ENCODE measurements at places on chromosomes 4 and X.

- no peak for DNase-seq
Observed at GRCh38 chr4:148737061-148737770, 295.0 kb upstream of the NR3C2 start.

DNA sequence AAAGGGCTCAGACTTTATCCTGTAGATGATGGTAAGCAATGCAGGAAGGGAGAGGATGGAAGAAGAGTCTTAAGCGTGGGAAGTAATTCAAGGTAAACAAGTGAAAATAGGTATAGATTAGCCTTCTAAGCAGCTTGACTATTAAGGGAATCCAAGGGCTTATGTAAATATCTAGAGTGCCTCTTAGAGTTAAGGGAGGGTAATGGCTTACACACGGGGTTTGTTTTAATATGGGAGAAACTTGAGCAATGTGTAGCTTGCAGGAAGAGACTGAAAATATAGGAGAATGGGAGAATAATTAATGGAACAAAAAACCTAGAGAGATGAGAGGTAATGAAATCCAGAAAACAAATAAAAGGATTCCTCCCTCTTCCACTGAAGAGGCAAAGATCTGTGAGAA is 12.8 kb upstream of the SAP30 start:
- no peak for DNase-seq

- no peak for DNase-seq
Observed at GRCh38 chr4:188329521-188329920, 190.3 kb downstream of the TRIML1 start.

DNA sequence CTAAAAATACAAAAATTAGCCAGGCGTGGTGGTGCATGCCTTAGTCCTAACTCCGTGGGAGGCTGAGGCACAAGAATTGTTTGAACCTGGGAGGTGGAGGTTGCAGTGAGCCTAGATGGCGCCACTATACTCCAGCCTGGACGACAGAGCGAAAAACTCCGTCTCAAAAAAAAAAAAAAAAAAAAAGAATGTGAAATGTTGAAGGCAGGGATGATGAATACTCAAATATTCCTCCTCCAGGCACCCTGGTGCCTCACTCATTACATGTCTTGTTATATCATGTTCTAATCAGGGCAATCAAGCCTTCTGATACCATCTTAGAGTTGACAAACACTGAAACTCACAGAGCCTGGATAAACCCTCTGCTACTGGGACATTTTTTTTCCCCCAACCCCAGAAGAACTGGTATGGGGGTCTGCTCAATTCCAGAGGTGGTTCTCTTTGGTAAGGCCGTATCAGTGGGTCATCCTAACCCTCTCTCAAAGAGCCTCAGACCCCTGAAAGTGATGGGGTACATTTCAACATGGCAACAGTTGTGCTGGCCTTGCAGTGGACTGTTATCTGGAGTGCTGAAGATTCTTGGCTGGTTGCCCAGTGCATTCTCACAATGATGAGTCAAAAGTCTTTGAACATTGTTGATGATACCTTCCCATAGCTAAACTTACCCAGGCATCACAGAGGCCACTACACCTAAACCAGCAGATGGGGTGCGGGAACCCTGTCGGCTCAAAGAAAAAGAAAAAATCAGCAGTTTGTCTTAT is 2.4 kb upstream of the SH3KBP1 start:
- no peak for DNase-seq

DNA sequence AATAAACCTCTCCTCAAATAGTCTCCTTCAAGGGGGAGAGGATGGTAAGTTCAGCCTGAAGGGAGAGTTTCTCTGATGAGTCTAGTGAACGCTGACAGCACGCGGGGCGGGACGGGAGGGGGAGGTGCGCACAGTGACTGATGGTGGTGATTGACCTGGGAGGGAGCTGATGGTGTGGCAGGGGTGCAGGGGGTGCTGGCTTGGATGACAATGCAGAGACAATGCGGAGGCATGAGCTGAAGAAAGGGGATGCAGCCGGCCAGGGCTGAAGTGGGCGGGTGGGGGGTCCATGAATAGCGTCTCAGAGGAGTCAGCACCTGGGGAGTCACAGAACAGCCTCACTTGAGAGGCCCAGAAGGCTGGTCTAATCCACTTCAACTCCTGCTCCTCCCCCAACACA is 142.5 kb upstream of the PJA1 start:
- no peak for DNase-seq

DNA sequence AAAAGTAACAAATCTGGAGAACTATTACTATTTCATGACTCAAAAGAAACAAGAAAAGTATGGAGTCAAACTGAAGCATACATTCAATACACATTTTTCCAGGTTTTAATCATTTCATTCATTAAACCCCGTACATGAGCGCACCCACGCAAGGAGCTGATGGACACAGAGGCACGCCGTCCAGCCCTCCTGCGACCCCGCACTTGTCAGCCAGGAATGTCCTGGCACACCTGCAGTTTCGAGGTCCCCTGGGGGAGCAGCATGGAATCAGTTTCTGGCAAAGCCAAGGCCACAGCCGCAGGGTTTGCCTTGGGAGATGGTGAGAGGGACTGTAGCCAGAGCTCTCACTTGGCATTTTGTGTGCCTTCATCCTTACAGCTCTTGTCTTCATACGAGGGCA is 12.8 kb upstream of the SLC2A9 start:
- no peak for DNase-seq

DNA sequence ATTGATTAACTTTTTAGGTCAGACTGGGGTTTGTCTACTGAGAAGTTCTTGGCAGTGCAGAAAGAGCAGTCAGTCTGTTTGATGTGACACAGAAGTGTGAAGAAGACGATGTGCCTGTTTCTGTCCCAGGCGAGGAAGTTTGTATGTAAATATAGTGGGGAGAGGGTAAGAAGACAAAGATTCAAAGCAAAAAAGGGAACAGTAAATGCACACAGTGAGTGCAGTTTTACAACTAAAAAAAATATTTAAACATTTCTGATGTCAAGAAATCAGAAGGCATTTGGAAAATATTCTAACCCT is 264.9 kb downstream of the RAPGEF2 start:
- no peak for DNase-seq

GRCh38 chr4:4202510-4202909 is 24.2 kb downstream of the OTOP1 start:
- no peak for DNase-seq

DNA sequence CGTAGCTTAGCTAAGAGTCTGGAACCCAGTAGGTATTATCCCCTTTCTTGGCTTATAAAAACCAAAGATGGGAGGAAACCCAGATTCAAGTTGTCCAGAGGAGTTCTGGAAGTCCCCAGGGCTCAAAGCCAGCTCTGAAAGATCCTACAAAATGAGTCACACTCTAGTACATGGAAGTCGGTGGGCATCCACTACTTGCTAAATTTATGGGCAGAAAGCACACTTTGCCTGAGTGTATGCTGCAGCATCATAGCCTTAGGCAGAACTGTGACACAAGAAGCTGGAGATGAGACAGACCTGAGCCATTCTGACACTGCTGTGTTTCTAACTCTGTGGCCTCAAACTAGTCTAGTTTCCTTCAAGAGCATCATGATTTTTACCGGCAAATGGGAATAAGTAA is 429.3 kb downstream of the AFF2 start:
- no peak for DNase-seq

DNA sequence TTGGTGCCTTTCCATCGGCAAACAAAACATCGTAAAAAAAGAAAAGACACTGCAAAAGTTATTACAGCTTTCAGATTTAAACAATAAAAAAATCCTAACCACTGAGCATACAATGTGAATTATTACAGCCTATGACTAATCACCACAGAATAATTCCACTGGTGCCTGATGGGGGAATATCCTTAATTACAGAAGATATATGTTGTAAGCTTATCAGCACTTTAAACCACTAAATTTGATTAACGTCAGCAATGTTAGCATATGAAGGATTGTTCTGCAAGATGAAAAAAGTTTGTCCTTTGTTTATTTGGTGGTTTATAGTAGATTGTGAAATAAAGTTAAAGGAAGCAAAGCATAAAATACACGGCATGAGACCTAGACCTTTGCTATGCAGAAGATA is 210.2 kb upstream of the ADAMTS3 start:
- no peak for DNase-seq

DNA sequence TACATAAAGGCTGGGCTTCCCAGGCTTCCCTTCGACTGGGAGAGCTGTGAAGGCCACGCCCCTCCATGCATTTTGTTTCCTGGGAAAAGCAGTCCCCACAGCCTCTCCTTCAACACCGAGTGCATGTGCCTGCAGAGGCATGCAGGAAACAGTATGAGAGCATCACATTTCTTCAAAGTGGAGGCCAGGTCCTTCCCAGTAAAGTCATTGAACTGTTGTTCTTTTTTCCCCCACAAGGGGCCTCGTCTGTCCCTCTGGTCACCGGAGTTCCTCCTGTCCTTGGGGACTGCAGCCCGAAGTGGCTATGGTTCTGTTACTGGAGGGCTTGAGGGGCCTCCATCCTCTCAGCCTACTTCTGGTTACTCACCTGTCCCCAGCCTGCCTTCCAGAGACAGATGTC is 56.0 kb downstream of the RAI2 start:
- DNase-seq = no peak

DNA sequence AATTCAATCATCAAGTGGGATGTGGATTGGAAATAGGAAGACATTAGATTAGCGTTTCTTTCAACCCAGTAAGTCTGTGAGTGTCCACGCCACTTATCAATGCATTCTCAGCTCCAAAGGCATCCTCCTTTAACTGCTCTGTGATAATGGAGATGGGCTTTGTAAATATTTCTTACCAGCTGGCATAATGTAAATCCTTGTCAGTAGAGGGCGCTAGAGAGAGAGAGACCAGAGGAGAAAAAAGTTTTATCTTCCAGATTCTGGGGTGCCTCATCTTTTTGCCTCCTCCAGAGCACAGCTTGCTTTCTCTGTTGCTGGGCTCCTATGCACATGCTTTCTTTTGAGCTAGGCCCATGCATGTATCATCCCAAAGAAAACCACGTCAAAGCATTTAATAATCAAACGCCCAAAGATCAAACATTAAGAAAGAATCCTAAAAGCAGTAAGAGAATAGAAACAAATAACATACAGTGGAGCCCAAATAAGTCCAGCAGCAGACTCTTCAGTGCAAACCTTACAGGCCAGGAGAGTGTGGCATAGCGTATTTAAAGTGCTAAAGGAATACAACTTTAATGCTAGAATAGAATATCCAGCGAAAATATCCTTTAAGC is 9.6 kb upstream of the MTMR1 start:
- DNase-seq = no peak

DNA sequence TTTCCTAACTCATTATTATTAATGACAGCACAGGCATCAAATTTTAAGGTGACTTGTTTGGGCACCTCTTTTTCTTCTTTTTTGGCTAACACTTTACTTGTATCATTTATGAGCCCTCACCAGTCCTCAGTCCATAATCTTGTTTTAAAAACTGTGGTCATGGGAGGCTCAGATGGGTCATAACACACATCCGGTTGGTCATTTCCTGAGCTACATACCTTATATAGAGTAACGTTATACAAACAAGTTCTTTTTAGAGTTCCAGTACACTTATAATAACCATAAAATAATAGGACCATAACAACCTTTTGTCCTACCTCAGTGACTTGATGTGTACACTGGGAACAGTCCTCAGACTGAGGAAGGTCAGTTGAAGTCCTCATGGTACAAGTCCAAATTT is 21.1 kb upstream of the PLS3 start:
- no peak for DNase-seq

- no peak for DNase-seq
Observed at GRCh38 chr4:153538487-153539357, 72.6 kb downstream of the TMEM131L start.

DNA sequence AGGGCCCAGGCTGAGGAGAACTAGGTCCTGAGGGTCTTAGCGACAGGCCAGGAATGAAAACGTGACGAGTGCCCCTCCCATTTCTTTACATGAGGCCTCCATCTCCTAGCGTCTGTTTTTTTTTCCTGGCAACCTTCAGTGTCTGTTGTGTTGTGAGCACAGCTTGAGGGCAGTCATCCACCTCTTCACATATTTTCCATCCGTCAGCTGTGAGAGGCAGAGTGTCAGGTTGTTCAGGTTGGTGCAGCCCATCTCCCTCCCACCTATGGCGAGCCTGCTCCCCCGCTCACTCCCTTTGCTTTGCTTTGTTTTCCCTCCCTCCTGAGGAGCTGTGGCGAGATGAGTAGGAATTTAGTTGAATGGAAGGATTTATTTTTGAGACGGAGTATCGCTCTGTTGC is 51.7 kb upstream of the CHRNA9 start:
- DNase-seq = no peak

GRCh38 chrX:55169782-55170181 is 50.4 kb upstream of the PAGE5 start:
- no peak for DNase-seq

DNA sequence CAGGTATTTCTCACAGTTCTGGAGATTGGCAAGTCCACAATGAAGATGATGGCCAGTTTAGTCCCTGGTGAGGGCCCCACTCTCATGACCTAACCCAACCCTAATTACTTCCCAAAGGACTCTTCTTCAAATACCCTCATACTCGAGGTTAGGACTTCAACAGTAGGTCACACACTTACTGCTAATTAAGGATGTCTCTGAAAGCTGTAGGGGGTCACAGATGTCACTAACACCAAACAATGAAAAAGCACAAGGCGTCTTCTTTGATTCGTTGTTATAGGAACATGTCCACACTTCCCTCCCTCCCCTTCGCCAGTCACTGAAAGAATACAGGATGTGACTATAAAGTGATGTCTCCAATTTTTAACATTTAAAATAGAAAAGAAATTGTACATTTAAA is 309.7 kb downstream of the PACRGL start:
- DNase-seq = no peak

DNA sequence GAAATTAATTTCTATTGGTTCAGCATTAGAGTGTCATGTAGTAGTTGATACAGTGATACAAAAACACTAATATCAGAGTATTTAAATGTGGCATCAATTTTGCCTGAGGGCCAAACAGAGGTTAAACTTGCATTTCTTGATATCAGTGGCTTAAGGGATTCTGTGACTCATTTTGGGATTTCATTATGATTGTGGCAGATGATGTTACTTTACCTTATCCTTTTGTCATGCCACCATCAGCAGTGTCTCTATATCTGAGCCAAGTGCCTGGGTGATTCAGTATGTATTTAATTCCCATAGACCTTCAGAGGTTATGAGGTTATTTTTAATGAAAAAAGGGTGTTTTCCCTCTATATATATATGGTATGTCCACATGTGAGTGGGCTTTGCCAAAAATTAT is 582.9 kb downstream of the ADGRL3 start:
- DNase-seq = no peak

- DNase-seq = no peak
Observed at GRCh38 chr4:100428051-100428450, 89.8 kb downstream of the EMCN start.

Data from cerebellar cortex (tissue), 1 donor.